ENCODE measurements at places on chromosomes 16 and 17. TPM values are rescaled to one million over a fixed set of nuclear protein-coding genes. Genes with fewer than 3 reads are reported as not detected.
A peak's percentile ranks its signal among the peaks of the same experiment; 100 is the strongest.

The TOP2A gene
- 105 TPM for total RNA-seq

- DNase-seq: no peak
Measured at GRCh38 chr16:83315271-83315670, 492.5 kb upstream of the HSBP1 start.

GRCh38 chr17:42405963-42406495 is 17.0 kb downstream of the CAVIN1 start:
- no peak for DNase-seq

The DDX42 gene
- 138 TPM for total RNA-seq

The PRAC1 gene
- 7.7 TPM for total RNA-seq

The SLC5A11 gene
- total RNA-seq: not detected

The MXRA7 gene
- 188 TPM for total RNA-seq

- DNase-seq: peak; percentile 59
Measured at GRCh38 chr17:80959330-80960036, 32.2 kb upstream of the CHMP6 start.

GRCh38 chr16:66901626-66902025 is 17.1 kb downstream of the CDH16 start:
- no peak for DNase-seq

- no peak for DNase-seq
Measured at GRCh38 chr16:641326-642188, at the start of gene MCRIP2. Gene MCRIP2 (plus strand): TSS chr16:641828. CDS start chr16:641992, 164 bp downstream.

DNA sequence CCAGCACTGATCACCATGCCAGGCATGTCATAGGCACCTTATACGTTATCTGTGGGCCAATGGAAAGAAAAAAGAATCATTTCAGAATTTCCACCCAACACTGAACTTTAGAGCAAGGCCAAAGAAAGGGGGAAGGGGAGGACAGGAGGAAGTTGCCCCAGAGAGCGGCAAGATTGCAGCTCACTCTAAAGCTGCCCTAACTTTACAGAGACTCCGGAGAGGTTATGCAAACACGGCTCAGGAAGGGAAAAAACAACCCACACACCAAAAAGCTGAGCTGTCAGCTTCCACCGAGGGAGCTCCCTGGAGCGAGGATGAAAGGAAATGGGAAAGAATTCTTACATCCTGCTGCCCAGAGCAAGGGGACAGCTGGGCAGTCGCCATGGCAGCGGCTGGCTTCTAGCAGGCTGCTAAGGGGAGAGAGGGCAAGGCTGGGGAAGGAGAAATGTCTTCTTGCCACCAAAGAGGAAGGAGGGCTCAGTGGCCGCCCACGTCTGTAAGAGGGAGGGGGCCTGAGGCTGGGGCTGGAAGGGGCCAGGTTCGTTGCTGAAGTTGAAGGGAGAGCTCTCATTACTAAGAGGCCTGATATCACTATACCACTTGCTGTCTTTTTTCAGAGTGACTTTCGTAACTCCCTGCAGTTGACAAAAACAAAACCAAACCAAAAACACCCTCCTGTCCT is 18.2 kb downstream of the COTL1 start:
- DNase-seq: no peak

GRCh38 chr16:75616521-75617010 is 6.5 kb downstream of the ADAT1 start:
- no peak for DNase-seq

- DNase-seq: no peak
Measured at GRCh38 chr16:73204359-73205152, 156.6 kb upstream of the ZFHX3 start.

GRCh38 chr16:56226187-56226586 is 34.9 kb downstream of the GNAO1 start:
- no peak for DNase-seq

The CX3CL1 gene
- total RNA-seq: 2.1 TPM

DNA sequence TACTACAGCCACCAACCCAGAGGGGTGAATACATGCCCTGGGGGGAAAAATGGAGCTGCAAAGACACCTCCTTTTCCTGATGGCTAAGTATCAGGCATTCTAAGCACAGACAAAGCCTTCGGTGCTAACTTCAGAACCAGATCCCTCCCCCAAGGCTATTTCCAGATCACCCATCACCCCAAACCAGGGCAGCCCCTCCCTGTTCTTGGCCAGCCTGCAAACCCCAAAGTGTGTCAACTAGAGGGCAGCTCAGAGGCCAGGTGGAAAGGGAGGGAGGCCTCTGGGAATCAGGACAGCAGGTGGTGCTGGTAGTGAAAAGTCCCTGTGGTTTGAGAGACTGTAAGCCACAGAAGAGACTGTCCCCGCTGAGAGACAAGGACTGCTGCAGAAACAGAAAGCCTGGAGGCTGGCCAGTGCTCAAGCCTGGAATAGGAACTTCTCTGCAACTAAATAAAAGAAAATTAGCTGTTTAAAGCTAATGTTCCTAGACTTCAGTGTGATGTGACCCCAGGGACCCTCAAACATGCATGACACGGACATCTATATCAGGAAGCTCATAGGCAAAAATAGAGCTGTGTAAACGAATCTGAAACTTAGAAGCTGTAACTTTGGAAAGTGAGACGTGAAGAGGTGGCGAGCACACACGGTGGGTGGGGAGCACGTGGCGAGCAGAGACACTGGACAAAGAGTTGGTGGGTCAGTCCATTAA is 9.1 kb downstream of the TUBG1 start:
- DNase-seq: no peak

DNA sequence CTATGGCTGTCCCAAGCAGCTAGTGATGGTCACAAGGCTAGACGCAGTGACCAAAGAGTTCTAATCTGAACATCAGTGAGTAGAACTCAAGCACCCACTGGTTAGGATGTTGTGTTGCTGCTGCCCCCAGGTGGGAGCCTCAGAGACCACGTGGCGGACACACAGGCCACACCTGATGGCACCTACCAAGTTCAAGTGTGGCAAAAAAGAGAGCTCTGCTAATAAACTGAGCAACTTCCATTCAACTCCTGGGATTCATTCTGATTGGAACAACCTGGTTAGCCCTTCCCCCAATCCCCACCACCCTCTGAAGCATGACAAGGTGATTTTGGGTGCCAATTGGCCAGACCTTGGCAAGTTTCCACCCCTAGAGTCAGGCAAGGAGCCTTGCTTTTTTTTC is 3.5 kb upstream of the LCMT1 start:
- DNase-seq: no peak

DNA sequence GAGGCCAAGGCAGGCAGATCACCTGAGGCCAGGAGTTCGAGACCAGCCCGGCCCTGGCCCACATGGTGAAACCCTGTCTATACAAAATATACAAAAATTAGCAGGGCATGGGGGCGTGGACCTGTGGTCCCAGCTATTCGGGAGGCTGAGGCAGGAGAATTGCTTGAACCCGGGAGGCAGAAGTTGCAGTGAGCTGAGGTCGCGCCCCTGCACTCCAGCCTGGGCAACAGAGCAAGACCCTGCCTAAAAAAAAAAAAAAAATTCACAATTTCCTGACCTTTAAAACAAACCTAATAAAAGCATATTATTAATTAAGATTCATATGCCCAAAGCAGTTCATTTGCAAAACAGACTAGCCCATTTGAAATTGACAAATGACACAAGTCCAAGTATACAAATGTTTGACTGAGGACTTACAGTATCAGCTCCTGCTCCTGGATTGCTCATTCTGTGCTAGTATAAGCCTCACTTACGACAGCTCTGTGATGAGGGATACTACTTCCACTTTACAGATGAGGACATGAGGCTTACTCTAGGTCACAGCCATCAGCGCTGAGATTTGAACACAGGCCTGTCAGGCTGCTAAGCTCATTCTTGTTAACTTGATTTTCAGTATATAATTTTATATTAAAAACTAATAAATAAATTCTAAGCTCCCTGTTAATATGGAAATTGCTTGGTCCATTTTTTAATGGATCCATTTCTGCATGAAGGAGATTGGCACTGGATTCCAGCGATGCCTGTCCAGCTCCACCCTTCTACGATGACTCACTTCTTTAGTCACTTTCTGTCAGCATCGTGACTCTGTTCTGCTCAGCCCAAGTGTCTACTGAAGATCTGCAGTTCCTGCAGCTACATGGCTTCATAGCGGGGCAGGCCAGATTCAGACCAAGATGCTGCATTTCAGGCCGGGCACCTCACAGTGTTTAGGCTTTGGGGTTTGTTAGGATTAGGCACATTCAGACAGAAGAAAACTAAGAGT is 88.2 kb downstream of the WDR59 start:
- DNase-seq: no peak

GRCh38 chr17:82062076-82062983 is 3.3 kb downstream of the DUS1L start:
- no peak for DNase-seq

The NPIPA7 gene
- total RNA-seq: 7.7 TPM

DNA sequence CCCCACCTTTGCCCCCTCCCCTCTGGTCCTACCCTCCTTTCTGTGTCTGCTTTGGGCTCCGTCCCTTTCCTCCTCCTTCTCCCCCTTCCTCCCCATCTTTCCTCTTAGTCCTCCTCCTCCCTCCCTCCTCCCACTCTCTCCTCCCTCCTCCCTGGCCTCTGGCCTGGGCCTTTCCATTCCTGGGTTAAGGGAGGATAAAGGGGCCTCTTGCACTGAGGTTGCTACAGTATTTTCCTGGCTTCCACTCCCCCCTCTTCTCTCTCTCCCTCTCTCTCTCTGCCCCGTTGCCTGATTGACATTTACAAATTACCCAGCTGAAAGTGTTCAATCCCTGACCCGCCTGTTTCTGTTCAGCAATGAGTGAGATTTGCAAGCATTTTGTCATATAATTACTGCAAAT is 44.0 kb downstream of the MRM1 start:
- no peak for DNase-seq

DNA sequence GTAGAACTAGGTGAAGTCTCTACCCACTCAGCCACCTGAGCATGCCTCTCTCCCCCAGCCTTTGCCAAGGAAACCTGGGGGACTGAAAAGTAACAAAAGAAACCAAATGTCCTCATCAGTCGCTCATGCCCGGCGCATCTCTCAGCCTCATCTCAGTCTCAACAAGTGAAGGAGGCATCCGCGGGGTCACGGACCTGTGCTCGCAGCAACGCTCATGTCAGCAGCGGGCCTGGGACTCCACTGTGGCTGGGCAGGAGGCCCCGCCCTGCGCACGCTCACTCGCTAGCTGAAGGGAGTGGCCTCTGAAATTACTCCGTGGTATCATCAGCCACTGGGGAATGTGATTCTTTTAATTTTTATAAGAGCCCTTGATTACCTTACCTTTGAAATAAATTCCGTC is 31.3 kb downstream of the MAP1LC3B start:
- DNase-seq: no peak

DNA sequence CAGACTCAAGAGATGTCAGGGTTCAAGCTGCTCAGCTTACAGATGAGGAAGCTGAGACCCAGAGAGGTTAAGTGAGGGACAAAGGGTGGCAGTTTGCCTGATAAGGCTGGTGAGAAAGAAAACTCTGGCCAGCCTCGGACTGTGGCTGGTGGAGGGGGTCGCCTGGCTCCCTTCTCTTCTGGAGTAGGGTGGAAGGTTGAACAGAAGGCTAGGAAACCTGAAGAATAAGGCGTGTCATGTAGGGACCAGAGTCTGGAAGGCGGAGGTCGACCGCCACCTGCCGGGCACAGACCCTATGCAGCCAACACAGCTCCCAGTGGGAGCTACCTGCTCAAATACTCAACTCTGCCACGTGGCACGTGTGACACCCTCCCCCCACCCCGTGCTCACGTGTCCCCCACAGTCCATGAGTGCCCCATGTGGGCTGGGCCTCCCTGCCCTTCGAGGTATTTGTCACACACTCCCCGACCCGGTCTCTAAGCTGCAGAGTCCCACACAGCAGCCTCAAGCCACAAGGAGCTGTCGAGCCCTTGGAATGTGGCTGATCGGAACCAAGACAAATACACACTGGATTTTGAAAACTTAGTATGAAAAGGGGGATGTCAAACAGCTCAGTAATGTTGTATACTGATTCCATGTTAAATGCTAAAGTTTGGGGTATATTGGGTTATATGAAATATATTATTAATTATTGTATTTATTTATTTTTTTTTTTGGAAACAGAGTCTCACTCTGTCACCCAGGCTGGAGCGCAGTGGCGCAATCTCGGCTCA is 11.8 kb downstream of the HID1 start:
- no peak for DNase-seq

The ZG16 gene
- not detected for total RNA-seq

The PPP1R1B gene
- 5.1 TPM for total RNA-seq

- DNase-seq: no peak
Measured at GRCh38 chr17:40726919-40727318, 23.4 kb upstream of the KRT24 start.

The EXOC3L1 gene
- 3.4 TPM for total RNA-seq

GRCh38 chr16:78761427-78761826 is 662.0 kb downstream of the WWOX start:
- DNase-seq: no peak
